NCI-H1092 (cell line): ENCODE measurements at places on chromosomes 1 and 21.

- DNase-seq = no peak
Observed at GRCh38 chr1:26529405-26529654, 231 bp upstream of the RPS6KA1 start.

DNA sequence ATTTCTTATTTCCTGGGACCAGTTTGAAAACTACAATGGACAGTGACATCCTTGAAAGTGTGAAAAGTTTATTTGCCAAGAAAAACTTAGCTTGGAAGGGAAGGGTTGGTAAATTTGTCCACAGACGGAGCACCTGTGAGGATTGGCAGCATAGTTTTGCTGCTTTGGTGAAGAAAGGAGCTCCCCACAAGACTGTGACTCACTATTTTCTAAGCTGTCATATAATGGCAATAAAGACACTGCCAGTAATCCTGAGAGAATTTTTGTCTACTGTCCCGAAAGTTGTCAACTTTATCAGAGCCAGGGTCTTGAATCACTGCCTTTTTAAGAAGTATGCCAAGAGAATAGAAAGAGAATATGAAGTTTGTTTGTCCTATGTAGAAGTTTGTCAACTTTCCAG, 230.8 kb downstream of the NEGR1 start:
- no peak for DNase-seq

DNA sequence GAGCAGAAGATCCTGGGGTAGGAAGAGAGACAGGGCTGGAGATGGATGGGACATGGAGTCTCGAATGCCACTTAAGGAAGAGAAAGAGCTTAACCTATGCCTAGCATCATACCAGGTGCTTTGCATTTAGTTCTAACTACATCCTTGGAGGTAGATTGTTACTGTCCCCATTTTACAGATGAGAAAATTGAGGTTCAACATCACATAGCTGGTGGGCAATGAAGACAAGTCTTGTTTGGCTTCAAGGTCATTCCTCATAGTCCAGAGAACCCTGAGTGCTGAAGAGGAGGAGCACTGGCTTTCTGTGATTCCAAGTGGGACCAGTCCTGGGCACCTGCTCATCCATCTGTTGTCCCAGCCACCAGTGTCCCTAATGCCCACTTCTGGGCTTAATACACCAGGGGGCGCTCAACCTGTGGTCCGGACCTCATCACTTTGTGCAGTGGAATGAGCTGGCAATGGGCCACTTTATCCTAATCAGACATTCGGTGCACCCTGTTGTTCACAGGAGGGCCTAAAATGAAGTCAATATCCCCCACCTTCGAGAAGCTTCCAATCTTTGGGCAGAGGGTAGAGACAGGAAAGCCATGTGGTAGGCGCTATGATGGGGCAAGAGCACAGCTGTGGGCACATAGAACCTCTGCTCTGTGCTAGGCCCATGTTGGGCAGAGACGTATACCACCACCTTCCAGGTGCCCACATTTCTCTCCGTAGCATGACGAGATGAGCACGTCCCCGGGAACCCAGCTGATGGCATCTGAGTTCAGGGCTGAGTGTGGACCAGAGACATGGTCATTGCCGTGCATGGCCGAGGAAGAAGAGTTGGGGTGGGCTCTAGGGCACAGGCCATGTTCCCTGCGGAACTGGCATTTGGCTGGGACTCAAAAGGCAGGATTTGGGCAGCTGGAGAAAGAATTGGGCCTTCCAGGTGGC, 9.2 kb downstream of the RPS6KA1 start:
- DNase-seq = no peak

DNA sequence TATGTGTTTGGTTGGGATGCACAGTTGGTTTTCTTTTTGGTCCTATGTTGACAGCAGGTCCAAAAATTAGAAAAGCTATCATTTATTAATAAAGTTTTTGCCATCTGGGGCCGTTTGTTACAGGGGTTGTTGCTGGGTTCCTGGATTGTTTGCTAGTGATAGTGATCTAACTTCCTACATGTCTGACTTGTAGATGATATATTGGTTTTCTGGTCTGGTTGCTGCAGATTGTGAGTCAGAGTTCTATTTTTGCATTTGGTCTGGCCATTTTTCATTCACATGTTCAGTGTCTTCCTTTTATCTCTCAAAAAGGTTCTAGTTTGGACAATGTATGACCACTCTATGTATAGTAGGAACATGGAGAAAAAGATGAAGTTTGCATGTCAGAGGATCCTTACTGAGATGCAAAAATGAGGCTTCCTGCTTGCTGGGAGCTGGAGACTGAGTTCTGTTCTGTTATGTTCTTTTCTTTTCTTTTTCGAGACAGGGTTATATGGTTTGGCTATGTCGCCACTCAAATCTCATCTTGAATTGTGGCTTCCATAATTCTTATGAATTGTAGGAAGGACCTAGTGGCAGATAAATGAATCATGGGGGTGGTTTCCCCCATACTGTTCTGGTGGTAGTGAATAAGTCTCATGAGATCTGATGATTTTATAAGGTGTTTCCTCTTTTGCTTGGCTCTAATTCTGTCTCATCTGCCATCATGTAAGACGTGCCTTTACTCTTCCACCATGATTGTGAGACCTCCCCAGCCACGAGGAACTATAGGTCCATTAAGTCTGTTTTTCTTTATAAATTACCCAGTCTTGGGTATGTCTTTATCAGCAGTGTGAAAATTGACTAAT, 4.2 kb upstream of the NVL start:
- DNase-seq = no peak

GRCh38 chr1:20958430-20958829, 171.3 kb upstream of the HP1BP3 start:
- no peak for DNase-seq
